ENCODE measurements at places on chromosomes 12 and 14.
A peak's percentile ranks its signal among the peaks of the same experiment; 100 is the strongest.

DNA sequence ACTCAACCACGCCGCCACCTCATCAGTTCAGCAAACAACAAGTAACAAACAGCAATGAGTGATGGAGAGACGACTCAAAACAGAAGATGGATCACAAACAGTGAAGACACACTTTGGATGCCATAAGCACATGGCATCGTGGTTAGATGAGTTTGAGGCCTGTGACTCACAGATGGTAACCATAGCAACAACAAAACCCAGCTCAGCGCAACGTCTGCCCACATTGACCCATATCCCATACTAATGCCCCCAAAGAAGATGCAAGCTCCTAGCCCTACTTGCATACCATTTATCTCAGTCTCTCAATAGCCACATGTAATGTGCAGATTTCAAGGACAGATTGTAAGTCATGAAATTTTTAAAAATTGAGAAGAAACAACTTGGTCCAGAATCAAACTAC lies 1322.3 kb upstream of the TMEM132C start:
- no peak for DNase-seq

DNA sequence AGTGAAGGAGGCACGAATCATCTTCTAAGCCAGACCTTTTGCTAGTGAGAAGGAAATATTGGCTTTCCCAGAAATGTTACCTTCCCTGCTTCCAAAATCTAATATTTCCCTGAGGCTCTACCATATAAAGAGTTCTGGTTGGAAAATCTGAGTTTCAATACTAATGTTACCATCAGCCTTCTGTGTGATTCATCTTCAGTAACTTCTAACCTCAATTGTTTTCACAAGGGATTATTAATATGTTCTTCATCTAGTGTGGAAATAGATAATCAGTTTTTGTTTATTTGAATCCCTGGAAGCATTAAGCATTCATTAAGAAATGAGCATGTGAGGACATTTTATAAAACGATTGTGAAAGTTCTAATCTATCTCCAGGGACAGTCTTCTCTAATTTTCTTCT lies 720.9 kb downstream of the AACS start:
- DNase-seq, result no peak

GRCh38 chr14:52538623-52539022 lies 13.7 kb downstream of the TXNDC16 start:
- no peak for DNase-seq

- no peak for DNase-seq
Measured at GRCh38 chr14:61564618-61565091, 130.7 kb upstream of the HIF1A start.

- no peak for DNase-seq
Measured at GRCh38 chr14:22872833-22873520, 1.4 kb downstream of the LRP10 start.

DNA sequence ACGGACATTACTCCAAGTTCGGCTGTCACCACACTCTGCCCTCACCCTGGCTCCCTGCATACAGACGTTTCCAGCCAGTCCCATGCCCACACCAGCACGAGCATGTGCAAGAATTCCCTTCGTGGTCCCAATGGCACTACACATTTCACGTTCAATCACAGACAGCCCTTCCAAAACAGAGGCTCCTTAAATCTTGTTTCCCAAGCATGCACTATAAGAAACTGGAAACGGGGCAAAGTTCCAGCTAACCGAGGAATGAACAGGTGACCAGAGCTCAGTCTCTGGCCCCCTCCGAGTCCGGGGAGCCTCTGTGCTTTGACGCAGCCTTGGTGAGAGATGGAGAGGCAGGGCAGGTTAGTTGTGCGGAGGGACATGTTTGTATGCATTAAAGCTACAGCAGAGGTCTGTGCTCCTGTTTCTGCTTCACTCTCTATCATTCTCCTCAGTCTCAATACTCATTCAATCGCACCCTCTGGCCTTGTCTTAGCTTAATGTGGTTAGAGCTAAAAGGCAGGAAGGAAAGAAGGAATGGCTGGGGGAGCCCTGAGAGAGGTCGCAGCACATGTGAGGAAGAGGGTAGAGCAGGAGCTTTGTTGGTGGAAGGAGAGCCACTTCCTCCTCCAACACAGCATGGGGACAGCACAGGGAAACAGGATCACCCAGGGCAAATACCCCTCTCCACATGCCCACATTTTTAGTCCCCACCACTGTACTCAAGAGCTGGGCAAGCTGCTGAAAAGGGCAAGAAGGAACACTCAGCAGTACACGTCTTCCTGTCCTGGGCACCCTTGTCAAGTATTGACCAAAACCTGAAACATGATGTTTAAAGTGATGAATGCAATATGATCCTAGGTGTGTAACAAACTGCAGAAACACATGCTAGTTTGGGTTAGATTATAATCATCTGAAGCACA lies 12.2 kb upstream of the SELPLG start:
- no peak for DNase-seq

GRCh38 chr12:94595152-94595551 lies 55.2 kb downstream of the TMCC3 start:
- DNase-seq, result no peak

DNA sequence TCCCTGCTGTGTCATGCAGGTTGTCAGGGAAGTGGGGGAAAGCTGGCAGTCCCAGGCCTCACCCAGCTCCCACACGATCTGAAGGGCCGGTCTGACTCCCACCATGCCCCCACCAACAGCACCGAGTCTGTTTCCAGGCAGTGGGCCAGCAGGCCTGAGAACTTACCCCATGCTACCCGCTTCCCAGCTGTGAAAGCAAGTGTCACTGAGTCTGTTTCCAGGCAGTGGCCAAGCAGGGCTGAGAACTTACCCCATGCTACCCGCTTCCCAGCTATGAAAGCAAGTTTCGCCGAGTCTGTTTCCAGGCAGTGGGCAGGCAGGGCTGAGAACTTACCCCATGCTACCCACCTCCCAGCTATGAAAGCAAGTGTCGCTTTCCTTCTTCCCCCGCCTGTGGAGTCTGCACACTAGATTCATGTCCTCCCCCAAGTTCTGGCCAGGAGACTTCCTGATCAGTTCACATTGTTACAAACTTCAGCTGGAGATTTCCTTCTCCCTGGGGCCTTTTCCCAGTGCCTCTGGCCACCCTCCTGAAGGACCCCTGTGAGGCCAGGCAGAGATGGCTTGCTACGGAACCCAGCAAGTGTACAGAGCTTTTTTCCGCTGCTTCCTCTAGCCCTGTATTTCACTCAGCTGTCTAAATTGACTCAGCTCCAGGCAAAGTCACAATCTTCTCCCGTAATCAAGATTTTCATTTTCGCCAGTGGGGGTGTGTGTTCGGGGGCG lies 435.4 kb downstream of the TMTC2 start:
- DNase-seq, result no peak

DNA sequence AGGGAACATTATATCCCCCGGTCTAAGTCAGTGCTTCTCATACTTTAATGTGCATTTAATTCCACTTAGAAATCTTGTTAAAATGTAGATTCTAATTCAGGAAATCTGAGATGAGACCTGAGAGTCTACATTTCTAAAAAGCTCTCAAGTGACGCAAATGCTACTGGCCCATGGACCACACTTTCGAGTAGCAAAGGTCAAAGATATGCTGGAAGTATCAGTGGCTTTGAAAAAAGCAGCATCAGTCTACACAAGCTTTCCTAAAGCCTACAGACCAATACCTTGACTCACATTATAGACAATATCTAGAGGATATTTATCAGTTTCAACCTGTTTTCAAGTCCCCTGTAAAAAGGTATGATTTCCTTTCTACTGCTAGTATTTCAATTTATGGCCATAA lies 248.6 kb downstream of the CEP128 start:
- no peak for DNase-seq

DNA sequence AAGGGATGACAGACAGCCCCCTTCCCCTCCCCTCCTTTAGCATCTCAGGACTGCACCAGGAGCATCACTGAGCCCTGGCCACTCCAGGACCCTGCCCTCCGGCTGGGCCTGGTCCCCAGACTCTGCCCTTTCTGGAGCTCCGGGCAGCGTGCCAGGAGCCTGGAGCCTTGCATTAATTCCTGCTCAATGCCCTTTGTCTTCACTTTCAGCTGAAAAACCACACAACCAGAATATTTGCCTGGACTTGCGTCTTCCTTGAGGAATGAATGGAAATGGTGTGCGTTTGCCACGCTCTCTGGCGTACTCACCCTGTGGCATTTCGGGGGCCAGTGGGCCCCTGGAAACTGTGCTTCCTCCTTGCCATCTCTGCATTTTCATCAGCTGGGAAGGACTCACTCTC lies 8.5 kb upstream of the RFLNA start:
- DNase-seq, result no peak

GRCh38 chr12:25546318-25546717 lies 6.8 kb downstream of the LMNTD1 start:
- no peak for DNase-seq

DNA sequence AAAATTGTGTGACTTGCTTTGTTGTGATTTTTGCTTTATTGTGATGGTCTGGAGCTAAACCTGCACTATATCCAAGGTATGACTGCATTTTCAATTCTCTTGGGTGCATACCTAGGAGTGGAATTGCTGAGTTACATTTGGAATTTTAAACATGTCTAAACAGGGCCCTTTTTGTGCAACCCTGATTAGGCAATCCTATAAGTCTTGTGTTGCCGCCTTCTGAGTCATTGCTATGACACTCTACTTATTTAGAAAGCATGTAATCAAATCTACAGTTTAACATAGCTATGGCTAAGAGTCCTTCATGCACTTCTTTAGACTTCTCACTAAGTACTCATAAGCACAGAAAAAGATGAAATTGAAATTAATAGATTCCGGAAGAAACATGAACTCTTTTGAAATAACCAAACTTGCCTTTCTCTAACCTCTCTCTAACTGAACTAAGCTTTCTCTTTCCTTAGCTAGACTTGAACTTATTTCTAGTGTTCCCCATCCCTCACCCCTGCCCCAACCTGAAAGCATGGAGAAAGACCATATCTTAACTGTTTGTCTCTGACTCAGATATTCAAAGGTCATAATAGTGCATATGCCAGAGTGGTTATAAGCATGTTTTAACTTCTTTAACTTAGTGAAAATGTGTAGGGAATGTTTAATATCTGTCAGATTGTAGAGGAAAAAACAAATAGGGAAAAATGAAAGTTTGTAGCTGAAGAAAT lies 203.0 kb downstream of the SNAPC1 start:
- DNase-seq, result no peak

DNA sequence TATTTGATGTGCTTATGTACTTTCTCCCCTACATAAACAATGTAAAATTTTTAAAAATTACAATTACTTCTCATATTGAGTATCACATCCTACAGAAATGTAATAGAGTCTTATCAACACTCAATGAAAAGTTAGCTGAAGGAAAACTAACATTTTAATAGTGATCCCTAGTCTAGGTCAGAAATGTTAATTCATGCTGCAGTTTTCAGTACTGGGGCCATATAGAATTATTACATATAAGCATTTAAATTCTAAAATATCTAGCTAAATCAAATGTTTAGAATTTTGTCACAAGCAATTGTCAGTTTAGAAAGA lies 37.8 kb downstream of the SLC6A15 start:
- no peak for DNase-seq

DNA sequence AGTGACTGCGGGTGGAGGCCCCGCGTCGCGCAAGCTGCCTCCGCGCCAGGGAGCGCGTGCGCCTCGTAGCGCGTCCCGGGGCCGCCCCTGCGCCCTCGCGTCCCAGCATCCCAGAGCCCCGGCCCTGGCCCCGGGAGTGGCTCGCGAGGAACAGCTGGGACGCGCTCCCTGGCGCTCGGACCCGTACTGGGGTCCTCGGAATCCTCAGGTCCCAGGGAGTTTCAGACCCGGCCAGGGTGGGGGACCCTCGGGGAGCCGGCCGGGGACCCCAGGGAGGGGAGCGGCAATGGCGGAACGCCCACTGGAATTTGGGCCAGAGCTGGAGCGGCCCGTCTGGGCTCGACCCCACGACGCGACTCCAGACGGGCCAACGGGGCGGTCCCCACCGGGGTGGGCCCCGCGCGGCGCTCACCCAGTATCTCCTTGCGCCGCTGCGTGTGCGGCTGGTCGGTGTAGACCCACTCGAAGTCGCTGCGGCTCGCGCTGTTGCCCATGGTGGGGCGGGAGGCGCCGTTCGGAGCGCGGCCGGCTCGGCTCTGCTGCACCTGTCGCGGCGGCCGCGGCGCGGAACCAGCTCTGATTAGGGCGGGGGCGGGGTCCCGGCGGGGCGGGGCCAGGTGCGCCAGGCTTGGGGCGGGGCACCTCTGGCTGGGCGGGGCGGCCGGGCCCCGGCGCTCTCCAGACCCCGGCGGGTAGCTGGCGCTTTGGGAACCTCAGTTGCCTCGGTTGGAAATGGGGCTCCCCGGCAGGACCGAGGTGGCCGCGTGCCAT lies at the start of gene DEGS2:
DEGS2 (minus strand) TSS at position 552 of the 771 bp plus-strand sequence; CDS start at position 494, 58 bp downstream.
- DNase-seq, result peak; percentile 86

GRCh38 chr12:93713060-93713459 lies 35.9 kb downstream of the CRADD start:
- no peak for DNase-seq

GRCh38 chr14:27536748-27537147 lies 938.9 kb upstream of the NOVA1 start:
- DNase-seq, result no peak

DNA sequence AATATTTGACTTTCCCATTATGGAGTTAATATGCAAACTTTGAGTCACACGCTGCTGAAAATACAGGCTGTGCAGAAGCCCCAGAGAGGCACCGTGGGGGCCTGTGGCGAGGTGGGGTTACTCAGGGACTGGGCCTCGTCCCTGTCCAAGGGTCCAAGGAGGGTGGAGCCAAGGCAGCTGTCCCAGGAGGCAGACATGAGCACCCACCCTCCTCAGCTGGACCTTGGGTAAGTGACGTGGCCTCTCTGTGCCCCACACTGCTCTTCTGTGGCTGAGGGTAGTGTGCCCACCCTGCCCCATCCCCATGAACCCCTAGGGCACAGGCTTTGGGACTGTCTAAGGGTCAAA lies 39.4 kb downstream of the FAM222A start:
- peak; percentile 19 for DNase-seq

- DNase-seq, result peak; percentile 73
Measured at GRCh38 chr12:132559652-132560363, 50.6 kb downstream of the LRCOL1 start.

DNA sequence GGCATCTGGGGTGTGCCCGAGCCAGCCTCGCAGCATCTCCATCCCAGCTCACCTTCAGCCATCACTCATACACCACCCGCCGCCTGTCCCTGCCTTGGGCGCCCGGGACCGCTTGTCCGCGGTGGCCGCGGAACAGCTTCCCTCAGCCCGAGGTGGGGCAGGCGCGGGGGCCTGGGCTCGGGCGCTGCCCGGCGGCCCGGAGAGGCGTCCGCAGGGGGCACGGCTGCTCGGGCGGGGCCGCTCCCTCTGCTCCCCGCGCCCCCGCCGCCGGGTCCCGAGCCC lies 430 bp downstream of the SLC41A2 start:
- peak; percentile 77 for DNase-seq
